Nucleus accumbens (tissue), 56 donors: ENCODE measurements at places on chromosomes 1 and 21.

DNA sequence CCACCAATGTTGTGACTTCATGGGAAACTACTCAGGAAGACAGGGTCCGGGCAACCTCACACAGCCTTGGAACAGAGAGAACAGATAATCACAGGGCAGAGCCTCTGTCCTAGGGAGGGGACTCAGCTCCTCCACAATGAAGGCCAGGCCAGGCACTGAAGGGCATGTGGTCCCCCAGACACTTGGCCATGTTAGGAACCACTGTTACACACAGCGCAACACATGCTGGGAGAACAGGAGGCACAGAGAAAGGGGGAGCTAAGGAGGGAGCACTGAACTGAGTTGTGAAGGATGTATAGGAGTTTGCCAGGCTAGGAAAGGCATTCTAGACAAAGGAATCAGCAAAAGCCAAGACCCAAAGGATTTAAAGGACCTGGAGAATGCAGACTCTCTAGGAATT lies 127.6 kb downstream of the DMRTB1 start:
- DNase-seq = no peak

DNA sequence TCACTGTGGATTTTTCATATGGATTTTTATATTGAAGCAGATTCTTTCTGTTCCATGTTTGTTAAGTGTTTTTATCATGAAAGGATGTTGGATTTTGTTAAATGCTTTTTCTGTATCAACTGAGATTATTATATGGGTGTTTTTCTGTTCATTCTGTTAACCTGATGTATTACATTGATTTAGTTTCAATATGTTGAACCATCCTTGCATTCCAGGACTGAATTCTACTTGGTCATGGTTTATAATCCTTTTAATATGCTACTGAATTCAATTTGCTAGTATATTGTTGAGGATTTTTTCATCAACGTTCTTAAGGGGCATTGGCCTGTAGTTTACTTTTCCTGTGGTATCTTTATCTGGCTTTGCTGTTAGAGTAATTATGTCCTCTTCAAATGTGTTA lies 55.8 kb downstream of the CCDC30 start:
- no peak for DNase-seq

DNA sequence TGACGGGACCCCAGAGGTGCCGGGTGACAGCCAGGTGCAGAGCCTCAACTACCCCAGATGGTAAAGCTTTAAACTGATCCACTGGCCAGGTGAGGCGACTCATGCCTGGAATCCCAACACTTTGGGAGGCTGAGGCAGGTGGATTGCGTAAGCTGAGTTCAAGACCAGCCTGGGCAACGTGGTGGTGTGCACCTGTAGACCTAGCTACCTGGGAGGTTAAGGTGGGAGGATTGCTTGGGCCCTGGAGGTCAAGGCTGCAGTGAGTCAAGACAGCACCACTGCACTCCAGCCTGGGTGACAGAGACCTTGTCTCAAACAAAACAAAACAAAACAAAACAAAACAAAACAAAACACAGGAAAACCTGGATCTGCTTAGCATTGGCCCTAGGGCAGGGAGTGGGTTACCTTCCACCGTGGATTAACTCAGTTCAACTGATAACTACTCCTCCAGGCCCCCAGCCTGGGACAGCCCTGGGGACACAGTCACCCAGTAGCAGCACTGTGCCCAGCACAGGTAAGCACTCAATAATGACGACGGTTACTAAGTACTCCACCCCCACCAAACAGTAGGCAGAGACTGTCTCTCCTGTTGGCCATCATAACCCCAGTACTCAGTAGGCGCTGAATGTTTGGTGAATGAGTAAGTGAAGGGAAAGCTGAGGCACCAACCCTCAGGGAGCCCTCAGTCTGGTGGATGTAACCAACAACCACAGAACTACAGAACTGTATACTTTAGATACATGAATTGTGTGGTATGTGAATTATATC lies 21.6 kb downstream of the SLC66A1 start:
- no peak for DNase-seq

DNA sequence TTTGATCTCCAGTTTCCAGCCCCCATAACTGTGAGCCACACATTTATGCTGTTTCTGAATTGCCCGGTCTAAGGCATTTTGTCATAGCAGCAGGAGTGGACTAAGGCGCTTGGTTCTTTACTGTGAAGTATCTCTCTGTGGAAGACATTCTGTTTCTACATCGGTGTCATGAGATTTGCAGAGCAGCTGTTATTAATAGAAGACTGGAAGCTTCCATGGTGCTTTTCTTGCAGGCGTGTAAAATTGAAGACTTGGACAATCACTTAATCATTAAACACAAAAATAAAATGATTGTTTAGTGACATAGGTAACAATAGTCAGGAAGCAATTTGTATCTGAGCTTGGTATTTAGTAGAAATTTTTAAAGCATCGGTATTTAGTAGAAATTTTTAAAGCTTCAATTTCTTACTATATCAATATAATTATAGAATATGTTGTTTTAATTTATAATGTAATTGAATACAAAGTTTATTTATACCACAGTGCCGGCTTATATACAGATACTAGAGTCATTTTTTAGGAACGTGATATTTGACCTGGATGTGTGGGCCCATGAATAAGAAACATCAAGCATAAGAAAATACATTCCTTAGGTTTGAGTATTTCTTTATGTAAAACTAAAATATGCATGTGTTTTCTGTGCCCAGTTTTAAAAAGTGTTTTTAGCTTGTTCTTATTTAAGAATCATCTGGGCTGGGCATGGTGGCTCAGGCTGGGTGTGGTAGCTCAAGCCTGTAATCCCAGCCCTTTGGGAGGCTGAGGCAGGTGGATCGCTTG lies 60.6 kb upstream of the COL6A1 start:
- DNase-seq = no peak

DNA sequence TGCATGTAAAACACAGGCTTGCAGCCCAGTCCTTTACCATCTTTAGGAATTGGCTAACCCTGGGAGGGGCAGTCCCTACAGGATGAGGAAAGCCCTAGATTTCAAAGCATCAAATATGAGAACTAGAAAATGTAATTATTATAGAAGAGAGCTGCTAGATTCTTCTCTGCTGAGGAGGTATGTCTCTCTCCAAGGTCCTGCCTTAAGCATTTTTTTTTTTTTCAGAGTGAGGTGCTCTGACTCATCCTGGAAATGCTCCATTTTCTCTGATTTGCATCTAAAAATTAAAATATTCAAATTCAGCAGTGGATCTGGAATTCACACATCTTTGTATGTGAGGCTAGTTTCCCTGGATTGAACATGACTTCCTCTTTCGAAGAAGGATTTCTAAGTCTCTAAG lies 149.8 kb downstream of the ZNF648 start:
- no peak for DNase-seq

- no peak for DNase-seq
These were observed 55.8 kb downstream of the COL18A1 start for GRCh38 chr21:45460611-45461368.

- DNase-seq = no peak
These were observed 6.7 kb downstream of the GRHL3 start for GRCh38 chr1:24325587-24326449.

DNA sequence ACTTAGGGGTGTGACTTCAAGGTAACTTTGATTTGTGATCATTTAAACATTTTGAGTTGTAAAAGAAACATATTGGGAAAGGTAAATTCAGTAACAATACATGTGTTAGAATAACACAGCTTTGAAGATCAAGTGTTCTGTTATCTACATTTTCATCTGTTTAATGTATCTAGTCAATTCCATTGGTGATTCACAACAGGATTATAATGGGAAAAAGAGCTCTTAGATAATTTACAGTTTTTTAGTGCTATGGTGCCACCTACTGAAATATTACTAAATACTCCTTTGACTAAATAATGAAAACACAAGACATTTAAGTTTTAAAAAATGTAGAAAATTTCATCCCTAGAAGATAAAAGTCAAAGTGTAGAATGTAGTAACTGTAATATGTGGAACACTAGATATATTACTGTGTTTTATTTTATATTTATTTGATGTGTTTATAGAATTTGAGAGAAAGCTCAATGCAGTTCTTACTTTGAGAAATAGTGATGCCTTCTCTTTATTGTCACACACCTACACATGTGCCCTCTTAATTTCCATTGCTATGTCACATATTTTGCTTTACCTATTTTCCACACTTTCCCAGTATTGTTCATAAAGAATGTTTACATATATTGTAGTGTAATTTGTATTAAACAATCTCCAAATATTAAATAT lies 47.4 kb downstream of the PTPRC start:
- DNase-seq = no peak

GRCh38 chr1:2290595-2291510 lies 62.7 kb downstream of the SKI start:
- DNase-seq = peak; percentile 53

DNA sequence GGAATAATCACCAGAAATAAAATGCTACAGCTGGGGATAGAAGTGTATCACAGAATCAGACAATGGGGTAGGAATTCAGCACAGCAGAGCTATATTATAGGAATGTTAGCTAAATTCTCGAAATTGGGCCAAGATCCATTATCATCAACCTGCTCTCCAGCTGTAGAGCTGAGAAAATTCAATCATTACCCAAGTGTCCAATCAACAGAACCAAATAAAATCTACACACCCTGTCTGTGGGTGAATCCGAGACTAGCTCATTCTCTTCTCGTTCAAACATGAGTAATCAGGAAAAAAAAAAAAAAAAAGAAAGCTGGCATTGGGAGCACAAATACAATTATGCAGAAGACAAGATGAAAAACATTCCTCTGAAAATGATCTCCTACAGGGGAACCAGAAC lies 119.2 kb downstream of the CDC7 start:
- DNase-seq = no peak

DNA sequence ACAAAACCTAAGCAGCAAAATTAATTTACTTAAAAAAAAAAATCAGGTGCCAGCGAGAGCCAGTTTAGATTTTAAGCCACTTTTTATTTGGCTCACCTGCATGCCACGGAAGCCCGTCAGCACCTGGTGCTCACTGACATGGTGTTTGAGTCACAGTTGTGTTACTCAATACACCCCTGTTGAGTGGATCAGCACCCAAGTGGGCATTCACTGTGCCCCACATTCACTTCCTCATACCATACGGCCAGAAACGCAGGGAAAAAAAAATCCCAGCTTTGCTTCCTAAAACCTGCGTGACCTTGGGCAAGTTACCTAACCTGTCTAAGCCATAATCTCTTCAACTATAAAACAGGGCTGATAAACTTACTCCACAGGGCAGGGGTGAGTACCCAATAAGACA lies 42.8 kb upstream of the SIM2 start:
- DNase-seq = no peak

DNA sequence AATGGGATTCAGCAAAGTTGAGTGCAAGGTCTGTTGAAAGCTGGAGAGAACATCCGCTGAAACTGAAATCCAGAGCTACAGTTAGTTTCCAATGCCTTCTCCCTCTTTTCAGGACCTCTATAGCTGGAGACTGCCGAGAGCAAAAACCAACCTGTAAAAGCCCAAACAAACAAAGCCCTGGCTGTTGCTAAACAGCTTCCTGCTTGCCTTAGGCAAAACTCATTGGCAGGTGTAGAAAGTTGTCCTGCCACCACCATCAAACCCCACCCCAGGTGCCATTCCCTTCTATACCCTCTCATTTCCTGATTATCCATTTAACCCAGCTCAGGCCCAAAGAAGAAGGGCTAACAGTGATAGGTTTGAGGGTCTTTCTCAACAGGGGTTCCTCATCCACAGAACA lies 24.7 kb downstream of the SCYL3 start:
- no peak for DNase-seq

GRCh38 chr1:40810927-40811326 lies 27.3 kb downstream of the KCNQ4 start:
- no peak for DNase-seq

- DNase-seq = no peak
These were observed 1.2 kb downstream of the S100A3 start for GRCh38 chr1:153547560-153548551.

DNA sequence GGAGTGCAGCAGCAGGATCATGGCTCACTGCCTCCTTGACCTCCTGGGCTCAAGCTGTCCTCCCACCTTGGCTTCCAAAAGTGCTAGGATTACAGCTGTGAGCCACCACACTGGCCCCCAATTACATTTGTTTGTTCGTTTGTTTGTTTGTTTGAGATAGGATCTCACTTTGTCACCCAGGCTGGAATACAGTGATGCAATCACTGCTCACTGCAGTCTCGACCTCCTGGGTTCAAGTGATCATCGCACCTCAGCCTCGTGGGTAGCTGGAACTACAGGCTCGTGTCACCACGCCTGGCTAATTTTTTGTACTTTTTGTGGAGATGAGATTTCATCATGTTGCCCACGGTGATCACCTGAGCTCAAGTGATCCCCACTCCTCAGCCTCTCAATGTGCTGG lies 2.0 kb upstream of the VPS72 start:
- no peak for DNase-seq

- DNase-seq = no peak
These were observed 22.9 kb downstream of the CITED4 start for GRCh38 chr1:40838980-40839942.

DNA sequence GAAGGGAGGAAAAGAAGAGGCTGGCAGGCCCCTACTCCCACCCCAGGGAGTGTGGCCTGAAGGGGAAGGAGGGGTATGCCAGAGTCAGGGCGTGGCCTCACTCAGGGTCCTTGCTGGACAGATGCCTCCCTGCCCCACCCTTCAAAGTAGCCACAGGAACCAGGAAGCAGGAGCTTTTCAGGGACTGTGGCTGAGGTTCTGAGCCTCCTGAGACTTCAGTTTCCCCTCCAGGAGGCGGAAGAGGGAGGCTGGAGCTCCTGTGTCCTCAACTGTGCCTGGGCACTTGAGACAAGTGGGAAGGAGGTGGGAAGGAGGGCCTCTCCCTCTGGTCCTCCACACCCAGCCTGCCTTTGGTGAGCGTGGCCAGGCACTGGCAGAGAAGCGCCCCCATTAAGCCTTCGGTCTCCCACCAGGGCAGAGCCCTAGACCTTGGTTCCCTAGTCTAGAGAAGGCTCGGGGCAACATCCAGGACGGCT lies 5.3 kb downstream of the CELSR2 start:
- DNase-seq = no peak

GRCh38 chr1:17059391-17060305 lies 5.8 kb upstream of the SDHB start:
- DNase-seq = no peak
